ENCODE measurements at places on chromosomes 16 and 17.

GRCh38 chr17:12282056-12282455 is 261.4 kb downstream of the MAP2K4 start:
- no peak for DNase-seq

- DNase-seq, result no peak
Measured at GRCh38 chr16:57666353-57667047, 1.6 kb upstream of the ADGRG3 start.

GRCh38 chr17:7848131-7848579 is 6.7 kb upstream of the TMEM88 start:
- no peak for DNase-seq

DNA sequence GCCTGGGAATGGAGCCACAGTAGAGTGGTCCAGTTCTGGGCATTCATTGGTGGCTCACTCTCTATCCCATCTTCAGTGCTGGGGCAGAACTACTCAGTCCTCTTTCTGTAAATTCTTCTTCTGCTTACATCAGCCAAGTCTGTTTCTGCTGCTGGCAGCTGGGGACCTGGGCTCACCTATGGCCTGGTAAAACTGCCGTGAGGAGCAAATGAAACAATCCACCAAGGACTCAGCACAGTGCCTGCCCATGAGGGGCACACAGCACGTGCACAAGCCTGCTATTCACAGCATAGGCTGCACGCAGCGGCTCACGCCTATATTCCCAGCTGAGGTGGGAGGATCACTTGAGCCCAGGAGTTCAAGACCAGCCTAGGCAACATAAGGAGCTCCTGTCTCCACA is 30.9 kb upstream of the SNN start:
- DNase-seq, result no peak

DNA sequence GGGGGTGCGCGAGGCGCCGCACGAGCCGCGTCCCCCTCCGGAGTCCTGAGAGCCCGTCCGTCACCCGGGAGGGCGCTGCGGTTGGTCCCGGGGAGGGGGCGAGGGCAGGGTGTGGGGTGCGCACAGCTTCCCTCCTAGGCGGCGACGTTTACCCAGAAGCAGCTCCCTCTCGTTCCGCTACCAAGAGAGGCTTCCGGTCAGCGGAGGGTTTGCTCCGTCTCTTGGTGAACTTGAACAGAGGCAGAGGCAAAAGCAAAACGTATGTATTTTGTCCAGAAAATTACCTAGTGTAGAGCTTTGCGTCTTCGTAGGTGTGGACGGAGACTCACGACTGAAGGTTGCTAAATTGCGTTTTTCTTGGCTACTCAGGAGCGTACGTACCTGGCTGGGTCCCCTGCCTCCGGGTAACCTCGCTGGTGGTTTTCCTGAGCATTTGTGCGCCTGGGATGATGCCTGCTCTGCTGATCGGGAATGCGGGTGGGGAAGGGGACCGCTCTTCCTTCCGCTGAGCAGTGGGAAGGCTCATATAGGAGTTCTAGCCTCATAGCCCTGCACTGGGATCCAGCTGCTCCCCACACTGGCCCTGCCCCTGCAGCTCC is 833 bp downstream of the WSCD1 start:
- no peak for DNase-seq

DNA sequence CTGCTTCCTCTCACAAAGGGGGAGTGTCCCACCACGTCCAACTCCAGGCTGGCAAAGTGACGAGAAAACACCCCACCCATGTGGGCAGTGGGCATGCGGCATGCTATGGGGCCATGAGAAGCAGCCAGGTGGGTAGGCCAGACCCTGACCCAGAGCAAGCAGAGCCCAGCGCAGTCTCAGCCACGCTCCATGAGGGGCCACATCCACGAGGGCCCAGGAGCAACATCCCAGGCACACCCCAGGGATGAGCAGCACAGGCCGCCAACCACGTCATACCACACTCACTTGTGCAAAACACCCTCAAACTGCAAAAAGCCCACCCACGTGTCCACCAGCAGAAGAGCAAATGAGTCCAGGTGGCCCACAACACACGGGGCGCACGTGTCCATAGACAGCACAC is 117.0 kb downstream of the ZNF778 start:
- DNase-seq, result no peak

DNA sequence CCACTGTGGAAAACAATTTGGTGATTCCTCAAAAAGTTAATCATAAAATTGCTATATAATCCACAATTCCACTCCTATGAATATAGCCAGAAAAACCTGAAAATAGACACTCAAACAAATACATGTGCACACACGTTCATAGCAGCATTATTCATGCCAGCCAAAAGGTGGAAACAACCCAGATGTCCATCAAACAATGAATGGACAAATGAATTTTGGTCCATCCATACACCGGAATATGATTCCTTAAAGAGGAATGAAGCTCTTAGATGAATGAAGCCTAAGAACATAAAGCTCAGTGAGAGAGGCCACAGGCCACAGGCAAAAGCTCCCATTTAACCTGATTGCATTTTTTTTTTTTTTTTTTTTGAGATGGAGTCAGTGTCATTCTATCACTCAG is 114.6 kb upstream of the TNRC6C start:
- no peak for DNase-seq

DNA sequence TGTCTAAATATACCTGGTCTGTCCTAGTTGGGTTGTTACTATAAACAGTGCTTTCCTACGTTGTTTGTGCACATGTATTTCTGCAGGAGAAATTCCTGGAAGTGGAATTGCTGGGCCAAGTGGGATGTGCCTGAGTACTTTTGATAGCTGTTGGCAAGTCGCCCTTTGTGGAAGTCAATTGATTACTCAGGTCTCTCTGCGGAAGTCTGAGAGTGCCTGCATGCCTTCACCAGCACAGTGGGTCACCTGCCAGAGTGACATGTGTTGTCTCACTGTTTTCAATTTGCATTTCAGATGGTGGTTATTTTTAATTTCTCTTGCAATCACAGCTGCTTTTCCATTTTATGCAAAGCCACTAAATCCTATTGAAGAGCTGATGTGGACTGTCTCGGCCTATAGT is 2.3 kb upstream of the MVD start:
- DNase-seq, result no peak

GRCh38 chr16:49400611-49401010 is 27.0 kb downstream of the C16orf78 start:
- no peak for DNase-seq

DNA sequence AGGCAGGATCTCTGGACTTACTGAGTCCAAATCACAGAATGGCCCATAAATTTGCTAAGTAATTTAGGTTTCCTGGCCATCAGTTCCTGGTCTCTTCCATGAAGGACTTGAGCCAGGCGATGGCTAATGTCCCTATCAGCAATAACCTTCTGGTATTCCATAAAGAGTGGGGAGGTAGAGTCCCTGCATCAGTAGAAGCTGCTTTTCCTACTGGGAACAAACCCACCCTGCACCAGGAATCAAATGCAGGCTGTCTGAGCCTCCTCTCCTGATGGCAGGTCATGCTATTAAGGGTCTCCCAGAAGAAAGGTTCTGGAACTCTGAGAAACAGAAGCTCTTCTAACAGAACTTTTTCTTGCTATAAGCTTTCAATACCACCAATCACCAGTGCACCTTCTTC is 1.5 kb upstream of the HPR start:
- no peak for DNase-seq

- no peak for DNase-seq
Measured at GRCh38 chr17:17579691-17580090, 11.8 kb downstream of the PEMT start.

GRCh38 chr16:83206426-83206825 is 579.7 kb downstream of the CDH13 start:
- no peak for DNase-seq
